ENCODE measurements at places on chromosomes 6 and 20.

- DNase-seq, result no peak
Measured at GRCh38 chr6:17341117-17341805, 52.1 kb upstream of the CAP2 start.

GRCh38 chr6:129748212-129748900 lies 38.4 kb upstream of the ARHGAP18 start:
- peak; percentile 38 for DNase-seq

DNA sequence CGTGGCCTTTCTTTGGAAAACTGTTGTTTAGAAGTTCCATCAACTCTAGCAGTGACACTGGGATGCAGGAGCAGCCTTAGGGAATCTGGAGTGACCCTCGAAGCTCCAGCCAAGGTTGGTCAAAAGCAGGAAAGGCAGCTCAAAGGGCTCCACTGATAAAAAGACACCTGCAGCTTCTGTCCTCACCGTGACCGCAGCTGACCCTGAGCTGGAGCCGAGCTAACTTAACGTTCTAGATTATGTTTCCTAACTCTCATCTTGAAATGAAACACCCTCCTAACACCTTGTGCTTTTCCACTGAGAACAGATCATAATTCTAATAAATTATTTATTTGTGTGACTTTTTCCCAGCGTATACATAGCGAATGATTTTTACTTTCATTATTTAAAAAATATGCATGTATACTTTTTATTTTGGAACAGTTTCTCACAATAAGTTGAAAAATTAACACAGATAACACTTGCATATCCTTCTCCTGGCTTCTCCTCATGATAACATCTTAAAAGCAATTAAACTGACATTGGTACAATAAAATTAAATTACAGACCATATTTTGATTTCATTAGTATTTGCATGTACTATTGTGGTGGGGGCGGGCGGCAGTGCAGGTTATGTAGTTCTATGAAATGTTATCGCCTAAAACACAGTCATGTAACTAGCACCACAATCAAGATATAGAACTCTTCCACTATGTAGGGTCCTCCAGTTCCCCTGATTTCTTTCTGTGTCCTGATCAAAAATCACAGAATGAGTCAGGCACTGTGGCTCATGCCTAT lies 116.1 kb downstream of the MOXD1 start:
- no peak for DNase-seq

DNA sequence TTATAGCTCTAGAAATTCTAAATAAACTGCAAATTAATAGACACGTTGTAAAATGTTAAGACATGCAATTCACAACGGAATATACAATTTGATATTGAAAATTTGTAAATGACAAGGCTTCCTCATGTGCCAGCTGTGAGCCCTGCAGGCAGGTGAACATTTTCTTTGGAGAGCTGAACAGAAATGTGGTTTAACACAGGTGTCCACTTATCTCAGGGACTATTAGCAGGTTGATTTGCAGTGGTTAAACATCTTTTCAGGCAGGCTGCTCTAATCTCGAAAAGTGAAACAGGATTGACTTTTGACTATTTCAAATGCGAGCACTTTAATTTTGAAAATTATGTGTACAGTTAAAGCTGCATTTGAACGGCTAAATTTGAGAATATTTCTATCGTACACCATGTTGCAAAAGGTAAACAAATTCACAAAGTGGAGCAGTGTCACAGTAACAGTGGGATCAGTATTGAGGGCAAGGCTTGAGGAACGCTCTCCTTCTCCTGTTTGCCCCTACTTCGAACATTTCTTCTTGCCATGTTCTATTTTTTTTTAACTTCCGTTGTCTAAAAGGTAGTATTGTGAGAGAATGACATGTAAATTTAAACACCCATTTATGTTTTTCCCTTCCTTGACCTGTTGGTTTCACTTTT lies 210.8 kb downstream of the CDKAL1 start:
- DNase-seq, result no peak

DNA sequence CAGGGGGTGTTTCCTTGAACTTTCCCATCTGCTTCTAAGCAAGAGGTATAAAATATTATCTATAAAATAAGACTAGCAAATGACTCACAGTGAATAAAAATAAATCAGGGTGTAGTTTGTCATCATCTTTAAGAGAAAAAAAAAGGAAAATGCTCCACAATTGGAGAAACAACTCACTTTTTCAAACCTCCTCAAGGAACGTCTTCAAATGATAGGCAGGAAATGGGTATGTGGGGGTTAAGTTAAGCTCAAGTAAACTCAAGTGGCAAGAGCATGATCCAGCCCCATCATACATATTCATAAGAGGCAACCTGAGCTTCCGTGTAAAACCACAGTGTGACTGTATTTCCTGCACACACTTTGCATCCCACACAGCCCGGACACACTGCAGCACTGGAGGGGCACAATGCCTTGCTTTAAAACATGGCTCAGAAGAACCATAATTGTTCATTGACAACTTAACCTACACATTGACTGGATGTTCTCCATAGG lies 58.5 kb upstream of the CEP85L start:
- DNase-seq, result peak; percentile 72

GRCh38 chr20:42183147-42183546 lies 565.0 kb upstream of the CHD6 start:
- DNase-seq, result no peak

DNA sequence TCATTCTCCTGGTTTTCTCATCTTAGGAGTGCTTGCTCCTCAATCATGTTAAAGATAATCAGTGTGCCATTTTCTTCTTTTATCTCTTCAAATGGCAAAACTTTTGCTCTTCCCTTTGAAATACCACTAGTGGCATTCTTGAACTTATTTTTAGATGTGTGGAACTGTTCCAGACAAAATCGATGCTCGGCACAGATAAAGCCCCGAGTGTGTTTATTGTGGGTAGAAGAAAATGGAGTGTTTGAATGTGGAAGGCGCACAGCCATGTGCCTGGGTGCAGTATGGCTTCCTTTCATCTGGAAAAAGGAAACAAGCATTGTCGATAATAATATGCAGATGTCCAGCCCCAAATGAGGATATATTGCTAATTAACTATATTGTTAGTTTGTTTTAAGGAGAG lies 42.4 kb downstream of the ISM1 start:
- no peak for DNase-seq

- DNase-seq, result no peak
Measured at GRCh38 chr20:23654000-23654399, 16.2 kb upstream of the CST3 start.

GRCh38 chr6:63066055-63066704 lies 145.1 kb upstream of the FKBP1C start:
- no peak for DNase-seq

- DNase-seq, result peak; percentile 39
Measured at GRCh38 chr6:117677553-117678141, 2.4 kb downstream of the NUS1 start.

DNA sequence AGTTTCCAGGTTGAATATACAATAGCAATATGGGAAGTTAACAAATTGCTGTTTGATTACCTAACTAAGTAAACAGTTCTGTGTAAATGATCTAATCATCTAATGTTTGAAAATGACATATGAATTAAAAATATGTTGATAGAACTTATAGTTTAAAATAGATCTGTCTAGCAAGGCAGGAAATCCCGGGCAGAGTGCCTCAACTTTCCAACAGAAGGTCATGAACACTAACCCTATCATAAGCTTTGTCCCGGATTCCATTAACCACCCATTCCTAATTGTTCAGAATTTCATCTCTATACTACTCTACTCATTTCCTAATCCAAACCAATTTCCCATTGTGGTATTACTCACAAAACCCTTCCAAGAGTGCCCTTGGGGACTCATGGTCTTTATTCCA lies 10.2 kb downstream of the TAAR1 start:
- no peak for DNase-seq

GRCh38 chr6:80282913-80283554 lies 176.6 kb downstream of the BCKDHB start:
- no peak for DNase-seq

- DNase-seq, result no peak
Measured at GRCh38 chr20:57051096-57051495, 215.3 kb downstream of the BMP7 start.

- DNase-seq, result no peak
Measured at GRCh38 chr6:104601721-104602120, 258.0 kb downstream of the HACE1 start.

- DNase-seq, result no peak
Measured at GRCh38 chr6:26389349-26389894, 6.5 kb downstream of the BTN2A2 start.

GRCh38 chr6:56280126-56280525 lies 32.7 kb upstream of the COL21A1 start:
- DNase-seq, result no peak

- no peak for DNase-seq
Measured at GRCh38 chr6:143884216-143884900, 20.1 kb downstream of the ZC2HC1B start.

DNA sequence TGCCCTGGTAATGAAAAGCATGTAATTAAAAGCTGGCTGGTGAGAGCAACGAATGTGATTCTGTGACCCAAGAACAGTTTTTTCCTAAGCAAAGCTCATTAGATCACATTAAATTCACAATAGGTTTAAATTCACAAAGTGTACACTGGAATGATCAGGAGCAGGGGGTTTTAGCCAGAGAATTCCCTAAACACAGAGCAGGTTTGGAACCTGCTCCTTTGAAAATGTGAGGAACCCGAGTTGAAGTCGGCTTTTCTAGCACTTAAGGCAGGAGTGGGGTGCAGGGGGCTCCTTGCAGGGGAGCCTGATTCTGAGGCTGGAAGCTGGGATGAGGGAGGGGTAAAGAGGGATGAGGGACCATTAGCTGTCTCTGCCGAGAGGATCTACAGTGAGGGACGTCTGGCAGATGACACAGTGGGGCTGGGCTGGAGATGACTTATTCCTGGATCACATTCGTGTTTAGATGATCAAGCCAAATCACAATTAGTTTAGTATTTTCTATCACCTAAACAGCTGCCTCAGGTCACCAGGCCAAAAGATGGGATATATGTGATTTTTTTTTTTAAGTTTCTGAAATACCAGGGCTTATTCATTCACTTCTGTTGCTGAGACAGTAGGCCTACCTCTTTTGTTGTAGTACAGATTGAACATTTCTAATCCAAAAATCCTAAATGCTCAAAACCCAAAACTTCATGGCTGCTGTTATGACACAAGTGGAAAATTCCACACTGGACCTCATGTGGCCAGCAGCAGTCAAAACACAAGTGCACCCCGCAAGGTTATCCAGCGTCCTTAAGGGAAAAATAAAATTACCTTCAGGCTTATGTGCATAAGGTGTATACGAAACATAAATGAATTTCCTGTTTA lies 93.1 kb upstream of the HIVEP1 start:
- no peak for DNase-seq

GRCh38 chr20:1022871-1023270 lies 20.8 kb upstream of the RSPO4 start:
- no peak for DNase-seq

DNA sequence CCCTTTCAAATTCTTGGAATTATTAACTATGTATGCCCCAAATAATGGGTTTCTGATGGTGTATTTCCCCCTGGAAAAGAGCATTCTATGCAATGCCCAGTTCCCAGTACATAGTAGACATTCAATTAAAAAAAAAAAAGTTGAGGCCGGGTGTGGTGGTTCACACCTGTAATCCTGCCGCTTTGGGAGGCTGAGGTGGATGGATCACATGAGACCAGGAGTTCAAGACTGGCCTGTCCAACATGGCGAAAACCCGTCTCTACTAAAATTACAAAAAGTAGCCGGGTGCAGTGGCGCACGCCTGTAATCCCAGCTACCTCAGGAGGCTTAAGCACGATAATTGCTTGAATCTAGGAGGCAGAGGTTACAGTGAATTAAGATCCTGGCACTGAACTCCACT lies 83.3 kb upstream of the ZNF217 start:
- DNase-seq, result no peak

DNA sequence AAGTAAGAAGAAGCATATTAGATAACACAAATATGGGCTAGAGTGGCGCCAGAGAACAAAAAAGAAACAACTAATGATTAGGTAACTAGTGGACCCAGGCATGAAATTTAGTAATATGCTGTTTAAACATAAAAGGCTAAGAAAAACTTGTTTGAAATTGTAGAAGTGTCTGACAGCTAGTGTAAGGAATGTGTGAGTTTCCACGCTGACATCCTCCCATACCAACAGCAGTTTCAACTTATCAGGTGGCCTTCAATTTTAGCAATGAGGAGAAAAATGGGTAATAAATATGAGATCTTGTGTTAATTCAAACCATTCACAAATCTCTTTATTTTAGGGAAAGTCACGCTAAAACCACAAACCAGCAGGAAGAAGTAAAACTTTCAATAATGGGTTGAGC lies 440.2 kb upstream of the FLRT3 start:
- DNase-seq, result no peak

DNA sequence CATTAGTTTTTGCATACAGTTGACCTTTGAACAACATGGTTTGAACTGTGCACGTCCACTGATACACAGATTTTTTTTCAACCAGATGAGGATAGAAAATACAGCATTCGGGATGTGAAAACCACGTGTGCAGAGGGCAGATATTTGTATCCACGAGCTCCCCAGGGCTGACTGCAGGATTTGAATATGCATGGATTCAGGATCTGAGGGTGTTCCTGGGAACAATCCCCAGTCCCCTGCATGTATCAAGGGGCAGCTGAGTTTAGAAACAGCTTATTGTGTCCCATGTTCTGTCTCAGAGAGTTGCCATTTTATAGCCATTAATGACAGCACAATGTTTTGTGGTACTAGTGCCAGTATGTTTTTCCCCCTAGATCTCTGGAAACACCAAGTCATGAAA lies 53.6 kb downstream of the CD164 start:
- DNase-seq, result no peak

GRCh38 chr6:71279321-71279720 lies 9.3 kb upstream of the OGFRL1 start:
- no peak for DNase-seq

GRCh38 chr6:48281217-48281616 lies 170.2 kb upstream of the PTCHD4 start:
- DNase-seq, result no peak

GRCh38 chr6:162679681-162680080 lies 47.9 kb downstream of the PRKN start:
- DNase-seq, result no peak

DNA sequence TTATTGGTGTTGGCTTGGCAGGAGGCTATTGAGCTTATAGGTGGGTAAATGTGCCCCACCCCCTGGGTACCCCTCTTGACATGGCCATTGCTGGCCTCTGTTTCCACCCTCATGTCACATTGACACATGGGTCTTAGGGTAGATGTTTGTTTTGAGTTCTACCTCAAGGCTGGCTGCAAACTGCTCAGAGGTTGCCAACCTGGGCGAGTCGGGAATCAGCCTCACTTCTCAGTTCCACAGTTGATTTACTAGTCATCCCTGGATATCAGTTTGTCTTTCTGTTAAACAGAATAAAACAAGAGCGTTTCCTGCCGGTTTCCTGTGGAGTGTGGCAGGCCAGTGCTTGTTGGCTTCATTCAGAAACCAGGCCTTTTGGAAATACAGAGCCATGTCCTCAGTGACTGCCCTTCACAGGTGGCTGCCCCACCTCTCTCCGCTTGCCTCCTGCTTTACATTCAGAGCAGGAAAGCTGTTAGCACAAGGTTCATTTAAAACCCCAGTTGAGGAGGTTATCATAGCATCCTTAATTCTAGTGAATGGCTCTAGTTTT lies 105.6 kb downstream of the TCP11 start:
- DNase-seq, result no peak

Measured in hematopoietic multipotent progenitor cell treated with erythropoietin and hydrocortisone succinate and interleukin-3 and kit ligand, for 8 days (in vitro differentiated cells).